ENCODE measurements at places on chromosomes 11 and 22.

DNA sequence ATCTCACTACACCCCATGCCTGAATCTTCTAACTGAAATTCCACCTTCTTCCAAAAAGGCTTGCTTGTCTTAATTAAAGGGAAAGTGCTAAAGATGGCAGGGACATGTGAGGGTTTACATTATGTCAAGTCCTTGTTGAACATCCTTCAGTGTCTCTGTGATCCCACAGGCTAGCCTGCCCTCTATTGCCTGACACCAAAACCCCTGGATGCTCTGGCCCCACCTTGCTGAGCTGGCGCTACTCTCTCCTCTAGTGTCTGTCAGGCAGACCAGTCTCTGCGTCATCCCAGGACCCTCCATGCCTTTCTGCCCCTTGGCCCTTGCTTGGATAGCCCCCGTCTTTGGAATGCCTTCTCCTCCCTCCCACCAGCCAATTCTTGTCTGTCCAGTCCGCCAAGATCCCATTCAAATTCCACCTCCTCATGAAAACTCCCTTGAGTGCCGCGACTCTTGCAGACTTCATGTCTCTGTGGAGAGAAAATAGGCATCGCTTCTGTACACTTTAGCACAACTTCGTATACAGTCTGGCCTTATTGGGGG lies 69.3 kb downstream of the PKNOX2 start:
- DNase-seq = no peak

- no peak for DNase-seq
These were observed 107.8 kb downstream of the CD44 start for GRCh38 chr11:35246745-35247144.

GRCh38 chr22:50277761-50278160 lies 7.6 kb upstream of the MAPK11 start:
- no peak for DNase-seq

DNA sequence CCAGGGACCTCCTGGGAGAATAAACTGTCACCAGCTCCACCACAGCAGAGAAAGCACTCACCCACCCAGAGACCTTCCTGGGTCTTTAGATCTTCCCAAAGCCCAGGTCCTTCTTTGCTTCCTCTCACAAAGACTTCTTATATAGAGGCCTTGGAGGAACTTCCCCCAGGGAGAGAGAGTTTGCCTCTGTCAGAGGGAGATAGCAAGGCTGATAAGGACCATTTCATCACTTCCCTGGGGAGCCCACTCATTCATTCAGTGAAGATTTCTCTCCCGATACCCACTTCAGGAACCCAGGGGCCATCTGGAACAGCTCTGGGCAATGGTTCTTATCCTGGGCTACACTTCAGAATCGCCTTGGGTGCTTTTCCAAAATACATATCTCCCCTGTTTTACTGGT lies at the start of gene PRG2:
Gene PRG2 (minus strand): TSS at position 116 of the 400 bp plus-strand sequence. CDS start 706 bp downstream, outside the sequence.
- no peak for DNase-seq

- DNase-seq = no peak
These were observed 142.8 kb upstream of the MTNR1B start for GRCh38 chr11:92826603-92827002.

DNA sequence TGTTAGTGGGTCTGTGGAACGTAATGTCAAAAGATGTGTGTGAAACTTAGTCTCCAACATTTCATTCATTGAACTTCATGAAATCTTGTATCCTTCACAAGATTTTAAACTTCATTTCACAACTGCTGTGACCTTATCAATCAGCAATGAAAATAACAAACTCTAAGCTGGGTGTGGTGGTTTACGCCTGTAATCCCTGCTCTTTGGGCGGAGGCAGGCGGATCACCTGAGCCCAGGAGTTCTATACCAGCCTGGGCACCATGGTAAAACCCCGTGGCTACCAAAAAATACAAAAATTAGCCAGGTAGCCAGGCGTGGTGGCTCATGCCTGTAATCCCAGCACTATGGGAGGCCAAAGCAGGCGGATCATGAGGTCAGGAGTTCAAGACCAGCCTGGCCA lies 5.1 kb downstream of the CHKA start:
- DNase-seq = no peak

GRCh38 chr22:32486656-32487390 lies 12.2 kb downstream of the FBXO7 start:
- DNase-seq = no peak

DNA sequence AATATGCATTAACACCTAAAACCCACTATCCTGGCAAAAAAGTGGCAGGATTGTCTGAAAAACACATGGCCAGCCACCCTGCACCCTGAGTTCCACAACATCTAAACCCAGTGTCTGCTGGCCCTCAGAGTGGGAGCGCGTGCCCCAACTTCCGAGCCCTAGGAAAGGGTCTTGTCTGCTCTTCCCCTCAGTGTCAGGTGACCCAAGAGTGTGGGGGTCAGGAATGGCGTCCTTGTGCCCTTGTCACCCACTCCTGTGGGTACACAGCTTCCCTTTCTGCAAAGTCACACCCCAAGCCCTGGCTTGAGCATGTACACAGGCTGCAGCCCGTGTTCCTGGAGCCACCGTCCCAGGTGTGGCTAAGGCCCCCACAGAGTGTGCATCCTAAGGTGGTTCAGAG lies 67.6 kb downstream of the CDKN1C start:
- DNase-seq = no peak

DNA sequence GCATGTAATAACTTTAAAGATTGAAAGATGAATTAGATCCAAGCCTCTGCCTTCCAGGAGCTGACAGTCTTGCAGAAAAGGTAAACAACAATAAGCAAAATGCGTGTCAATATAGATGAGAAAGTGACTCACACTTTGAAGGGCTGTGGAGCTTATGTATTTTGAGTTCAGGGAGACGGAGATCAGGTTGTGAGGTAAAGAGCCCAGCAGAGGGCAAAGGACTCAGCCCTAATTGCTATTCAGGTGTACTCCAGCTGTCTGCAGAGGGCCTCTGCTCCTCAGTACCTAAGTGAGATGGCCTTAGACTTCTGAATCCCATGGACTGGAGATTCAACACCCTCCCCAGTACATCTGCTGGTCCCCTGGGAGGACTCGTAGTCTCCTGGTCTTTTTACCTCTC lies 22.9 kb upstream of the CTR9 start:
- no peak for DNase-seq

DNA sequence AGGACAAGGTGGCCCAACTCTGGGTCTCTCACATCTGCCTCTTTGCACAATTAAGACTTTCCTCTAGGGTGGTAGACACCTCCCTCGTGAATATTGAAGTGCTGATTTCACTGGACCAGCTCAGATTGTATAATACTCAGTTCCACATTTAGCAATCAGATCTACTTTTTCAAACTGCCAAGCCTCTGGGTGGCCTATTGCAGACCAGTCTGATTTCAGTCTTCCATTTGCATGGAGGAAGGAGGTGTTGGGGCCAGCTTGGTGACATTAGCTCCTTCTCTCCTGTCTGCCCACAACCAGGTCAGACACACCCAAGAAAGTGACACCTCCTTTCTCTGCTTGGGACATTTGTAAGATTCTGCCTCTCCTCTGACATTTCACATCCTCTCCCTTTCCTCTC lies 78.2 kb downstream of the PPFIBP2 start:
- no peak for DNase-seq

DNA sequence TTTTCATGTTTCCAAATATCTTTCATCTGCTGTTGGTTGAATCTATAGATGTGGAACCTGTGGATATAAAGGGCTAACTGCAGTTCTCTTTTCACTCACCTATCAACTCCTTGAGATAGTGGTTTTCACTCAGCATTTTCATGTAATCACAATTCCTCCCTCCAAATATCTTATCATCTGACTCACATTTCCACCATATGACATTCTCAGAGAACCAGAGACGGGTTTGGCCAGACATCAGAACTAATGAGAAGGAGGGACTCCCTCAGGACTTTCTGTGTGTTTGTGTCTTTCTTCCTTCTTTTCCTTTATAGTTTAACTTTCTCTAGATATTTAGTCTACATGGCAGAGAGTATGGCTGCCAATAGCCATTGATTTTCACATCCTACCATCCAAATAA lies 134.8 kb upstream of the DDI1 start:
- DNase-seq = no peak

DNA sequence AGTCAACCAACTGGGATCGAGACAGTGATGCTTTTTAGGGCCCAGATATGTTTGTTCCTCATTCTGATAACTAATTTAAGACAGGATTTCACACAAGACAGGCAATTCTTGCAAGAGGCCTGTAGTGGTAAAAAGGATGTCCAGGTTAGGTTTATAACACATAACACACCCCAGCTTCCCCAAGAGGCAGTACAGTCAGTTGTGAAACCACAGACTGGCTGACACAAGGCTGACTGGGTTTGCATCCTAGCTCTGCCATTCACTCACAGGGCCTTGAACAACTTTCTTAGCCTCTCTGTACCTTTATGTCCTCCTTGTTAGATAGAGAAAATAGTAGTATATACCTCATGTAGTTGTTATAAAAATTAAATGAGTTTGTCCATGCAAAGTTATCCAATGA lies 55.0 kb upstream of the PTH start:
- DNase-seq = no peak

DNA sequence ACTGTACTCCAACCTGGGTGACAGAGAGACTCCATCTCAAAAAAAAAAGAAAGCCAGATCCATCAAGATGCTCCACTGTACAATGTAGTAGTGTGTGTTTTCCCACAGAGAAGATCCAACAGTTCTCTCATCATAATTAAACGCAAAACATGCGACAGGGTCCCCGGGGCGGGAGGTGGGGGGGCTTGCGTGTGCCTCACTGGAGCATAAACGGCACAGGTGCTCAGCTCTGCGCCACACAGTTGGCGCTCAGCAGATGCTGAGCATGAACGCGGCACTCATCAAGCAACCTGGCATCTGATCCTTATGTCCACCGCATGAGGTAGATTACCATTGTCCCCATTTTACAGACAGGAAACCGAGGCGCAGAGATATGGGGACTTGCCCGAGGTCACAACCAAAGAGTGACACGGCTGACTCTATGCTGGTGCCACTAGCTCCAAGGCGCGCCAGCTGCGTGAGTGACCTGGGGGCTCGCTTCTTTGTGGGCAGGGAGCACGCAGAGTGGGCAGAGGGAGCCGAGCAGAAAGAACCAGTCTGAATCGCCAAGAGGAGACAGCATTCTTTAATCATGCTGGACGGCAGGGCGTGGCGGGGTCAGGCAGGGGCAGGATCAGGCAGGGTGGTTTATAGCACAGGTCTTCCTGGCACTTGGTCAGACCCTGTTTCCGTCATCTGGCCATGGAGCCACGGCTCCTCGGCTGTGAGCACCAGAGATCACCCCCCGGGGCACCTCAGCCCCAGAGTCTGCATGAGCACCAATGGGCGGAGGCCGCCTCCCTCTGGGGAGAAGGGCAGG lies 8.2 kb downstream of the C1QTNF6 start:
- DNase-seq = no peak

DNA sequence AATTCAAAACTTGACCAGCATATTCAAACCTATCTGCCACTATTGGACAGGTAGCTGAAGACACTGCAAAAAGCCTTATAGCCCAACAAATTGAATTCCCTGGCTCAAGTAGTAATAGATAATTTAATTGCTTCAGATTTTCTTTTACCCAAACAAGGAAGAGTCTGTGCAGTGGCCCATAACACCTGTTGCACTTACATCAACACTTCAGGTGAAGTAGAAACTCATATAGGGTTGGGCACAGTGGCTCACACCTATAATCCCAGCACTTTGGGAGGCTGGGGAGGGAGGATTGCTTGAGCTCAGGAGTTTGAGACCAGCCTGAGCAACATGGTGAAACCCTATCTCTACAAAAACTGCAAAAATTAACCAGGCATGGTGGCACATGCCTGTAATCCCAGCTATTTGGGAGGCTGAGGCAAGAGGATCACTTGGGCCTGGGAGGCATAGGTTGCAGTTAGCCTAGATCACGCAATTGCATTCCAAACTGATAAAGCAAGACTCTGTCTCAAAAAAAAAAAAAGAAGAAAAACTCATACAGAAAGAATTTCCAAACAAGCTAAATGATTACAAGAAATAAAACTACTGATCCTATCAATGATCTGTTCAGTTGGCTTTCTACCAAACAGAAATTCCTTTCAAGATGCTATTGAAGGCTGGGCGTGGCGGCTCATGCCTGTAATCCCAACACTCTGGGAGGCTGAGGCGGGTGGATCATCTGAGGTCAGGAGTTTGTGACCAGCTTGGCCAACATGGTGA lies 9.5 kb downstream of the FOLR3 start:
- peak; percentile 98 for DNase-seq

GRCh38 chr11:36899800-36900199 lies 301.8 kb upstream of the RAG2 start:
- no peak for DNase-seq

- DNase-seq = peak; percentile 51
These were observed 71.0 kb upstream of the PPARA start for GRCh38 chr22:46079093-46079860.

DNA sequence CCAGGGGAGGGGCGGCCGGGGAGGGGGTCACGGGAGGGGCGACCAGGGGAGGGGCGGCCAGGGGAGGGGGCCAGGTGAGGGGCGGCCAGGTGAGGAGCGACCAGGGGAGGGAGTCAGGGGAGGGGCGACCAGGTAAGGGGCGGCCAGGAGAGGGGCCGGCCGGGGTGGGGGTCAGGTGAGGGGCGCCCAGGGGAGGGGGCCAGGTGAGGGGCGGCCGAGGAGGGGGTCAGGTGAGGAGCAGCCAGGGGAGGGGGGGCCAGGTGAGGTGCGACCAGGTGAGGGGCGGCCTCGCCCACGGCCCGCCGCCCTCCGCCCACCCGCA lies 355 bp downstream of the TESMIN start:
- DNase-seq = no peak

- peak; percentile 40 for DNase-seq
These were observed 384.4 kb upstream of the DDI1 start for GRCh38 chr11:103652013-103652412.

GRCh38 chr11:37298173-37298572 lies 700.1 kb upstream of the RAG2 start:
- no peak for DNase-seq

DNA sequence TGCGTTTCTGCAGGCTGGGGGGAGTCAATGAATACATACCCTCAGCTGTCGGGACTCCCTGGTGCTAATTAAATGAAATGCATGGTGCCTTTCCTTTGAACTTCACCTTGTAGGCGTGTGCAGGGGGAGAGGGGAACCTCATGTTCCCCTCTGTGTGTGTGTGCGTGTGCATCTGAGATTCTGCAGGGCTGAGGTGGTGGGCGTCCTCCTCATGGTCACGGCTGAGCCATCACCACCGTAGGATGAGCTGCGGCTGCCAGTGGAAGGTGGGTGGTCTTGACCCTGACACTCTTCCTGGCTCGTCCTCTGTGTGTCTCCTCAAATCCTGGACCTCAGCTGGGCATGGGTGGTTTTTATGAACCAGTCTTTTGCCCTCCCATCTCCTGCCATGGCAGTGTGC lies 53.0 kb upstream of the TTLL12 start:
- no peak for DNase-seq

GRCh38 chr22:19331975-19332374 lies 40.5 kb upstream of the CLTCL1 start:
- no peak for DNase-seq

DNA sequence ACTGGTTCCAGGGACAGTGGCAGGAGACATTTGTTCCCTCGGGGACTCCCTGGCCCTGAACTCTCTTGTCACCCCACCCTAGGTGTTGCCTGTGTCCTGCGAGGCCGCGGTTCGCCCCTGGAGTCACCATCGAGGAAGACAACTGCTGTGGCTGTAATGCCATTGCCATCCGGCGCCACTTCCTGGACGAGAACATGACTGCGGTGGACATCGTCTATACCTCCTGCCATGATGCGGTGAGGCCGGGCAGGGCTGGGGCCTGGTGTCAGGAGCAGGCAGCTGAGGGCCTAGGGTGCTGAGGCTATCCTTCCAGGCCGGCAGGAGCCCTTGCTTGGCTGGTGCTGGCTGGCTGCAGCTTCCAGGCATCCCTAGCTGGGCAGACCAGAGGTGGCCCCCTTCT lies 17.7 kb upstream of the MYRF start:
- DNase-seq = no peak

Measured in HS-27A (cell line).